ENCODE measurements at places on chromosomes 5 and 9. TPM values are rescaled to one million over a fixed set of nuclear protein-coding genes. Genes with fewer than 3 reads are reported as not detected.
A peak's percentile ranks its signal among the peaks of the same experiment; 100 is the strongest.

Gene STK32A
- 1.1 TPM for total RNA-seq

Gene MEGF10
- 0.78 TPM for total RNA-seq

Gene IL7R
- 0.67 TPM for total RNA-seq

Gene PCSK5
- 3.4 TPM for total RNA-seq

Gene UGT3A2
- not detected for total RNA-seq

Gene ARHGEF37
- total RNA-seq = 32.9 TPM

Gene MRNIP
- total RNA-seq = 12.1 TPM

Gene ZBED3
- 3.8 TPM for total RNA-seq

Gene ELOVL7
- 0.73 TPM for total RNA-seq

DNA sequence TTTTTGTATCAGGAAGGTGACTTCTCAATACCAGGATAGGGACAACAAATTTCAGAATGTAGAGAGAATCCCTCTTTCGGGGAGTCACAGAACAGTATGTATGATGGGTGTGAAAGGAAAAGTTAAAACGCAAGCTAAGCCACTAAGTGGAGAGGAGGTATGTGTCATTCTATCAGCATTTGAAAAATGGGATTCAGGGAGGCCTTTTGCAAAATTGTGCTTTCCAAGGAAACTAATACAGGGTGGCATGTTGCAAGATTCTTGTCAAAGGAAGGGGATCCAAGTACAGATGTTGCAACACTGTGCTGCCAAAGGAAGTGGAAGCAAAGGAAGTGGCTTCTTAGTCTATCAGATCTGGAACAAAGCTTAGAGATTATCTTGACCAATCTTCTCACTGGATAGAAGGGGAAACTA lies 12.6 kb upstream of the TNIP1 start:
- DNase-seq = no peak

GRCh38 chr5:73151766-73152410 lies 21.1 kb upstream of the TMEM174 start:
- no peak for DNase-seq

DNA sequence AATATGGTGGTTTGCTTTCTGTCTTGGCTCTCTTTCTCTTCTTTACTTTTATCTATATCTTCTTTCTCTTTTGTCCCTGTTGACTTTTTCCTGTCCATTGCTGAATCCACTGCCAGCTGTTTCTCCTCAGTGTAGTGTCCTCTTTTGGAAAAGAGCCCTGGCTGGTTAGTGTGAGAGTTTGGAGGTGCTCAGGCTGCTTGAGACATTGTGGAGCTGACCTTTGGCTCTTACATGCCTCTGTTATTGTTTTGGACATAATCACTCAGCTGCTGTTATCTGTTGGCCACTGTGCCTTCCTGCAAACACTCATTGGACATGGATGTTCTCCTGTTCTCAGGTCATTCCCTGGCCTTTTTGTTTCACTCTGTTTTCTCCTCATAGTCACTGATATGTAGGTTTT lies 295.4 kb upstream of the RIOK2 start:
- DNase-seq = no peak

- DNase-seq = no peak
These were observed 395.9 kb downstream of the DTWD2 start for GRCh38 chr5:118592229-118593002.

DNA sequence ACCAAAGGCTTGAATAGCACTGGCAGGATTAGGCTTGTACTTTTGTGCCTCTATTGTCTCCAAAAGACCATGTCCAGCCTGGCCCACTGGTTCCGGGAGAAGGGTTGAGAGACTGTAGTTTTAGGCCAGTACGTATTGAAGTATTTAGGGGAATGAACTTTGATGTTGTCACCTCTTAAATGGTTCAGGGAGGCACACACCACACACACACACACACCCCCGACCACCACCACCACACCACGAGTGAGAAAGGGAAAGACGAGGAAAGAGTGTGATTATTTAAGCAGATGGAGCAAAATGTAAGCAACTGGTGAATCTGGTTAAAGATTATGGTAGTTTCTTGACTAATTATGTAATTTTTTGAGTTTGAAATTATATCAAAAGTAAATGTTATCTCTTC lies 61.6 kb downstream of the NIPBL start:
- DNase-seq = no peak

GRCh38 chr5:150357326-150358260 lies at the start of gene TCOF1:
TSS of gene TCOF1 (plus strand) at chr5:150357697. CDS start at chr5:150357747, 50 bp downstream.
- peak; percentile 99 for DNase-seq

DNA sequence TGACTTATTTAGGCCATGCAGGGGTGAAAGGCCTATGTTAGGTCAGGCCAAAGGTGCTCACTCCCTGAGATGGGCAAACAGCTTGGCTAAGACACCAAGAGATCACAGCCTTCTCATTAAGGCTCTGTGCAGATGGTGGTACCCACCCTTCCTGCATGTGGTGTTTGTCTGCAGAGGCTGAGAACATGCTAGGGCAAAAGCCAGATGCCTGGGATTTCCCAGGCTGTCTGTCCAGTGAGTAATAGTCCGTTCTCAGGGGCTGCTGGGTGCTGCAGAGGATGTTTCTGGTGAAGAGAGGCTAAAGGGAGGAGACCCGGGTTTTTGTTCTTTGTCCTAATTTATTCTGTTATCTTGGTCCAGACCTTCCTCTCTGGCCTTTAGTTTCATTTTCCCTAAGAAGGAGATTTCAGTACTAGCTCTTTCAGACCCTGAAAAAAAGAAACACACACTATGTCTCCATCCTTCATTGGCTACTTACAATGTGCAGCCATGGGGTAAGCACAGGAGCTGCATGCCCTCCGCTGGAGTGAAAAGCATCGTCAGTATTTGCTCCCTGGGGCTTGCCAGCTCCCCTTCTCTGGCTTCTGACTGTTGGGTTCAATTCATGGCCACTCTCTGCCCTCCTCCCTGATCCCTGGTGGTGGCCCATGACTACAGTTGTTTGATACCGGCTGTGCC lies 23.4 kb upstream of the GLRA1 start:
- no peak for DNase-seq

- DNase-seq = no peak
These were observed 77.0 kb downstream of the ABCA1 start for GRCh38 chr9:104850786-104851545.

DNA sequence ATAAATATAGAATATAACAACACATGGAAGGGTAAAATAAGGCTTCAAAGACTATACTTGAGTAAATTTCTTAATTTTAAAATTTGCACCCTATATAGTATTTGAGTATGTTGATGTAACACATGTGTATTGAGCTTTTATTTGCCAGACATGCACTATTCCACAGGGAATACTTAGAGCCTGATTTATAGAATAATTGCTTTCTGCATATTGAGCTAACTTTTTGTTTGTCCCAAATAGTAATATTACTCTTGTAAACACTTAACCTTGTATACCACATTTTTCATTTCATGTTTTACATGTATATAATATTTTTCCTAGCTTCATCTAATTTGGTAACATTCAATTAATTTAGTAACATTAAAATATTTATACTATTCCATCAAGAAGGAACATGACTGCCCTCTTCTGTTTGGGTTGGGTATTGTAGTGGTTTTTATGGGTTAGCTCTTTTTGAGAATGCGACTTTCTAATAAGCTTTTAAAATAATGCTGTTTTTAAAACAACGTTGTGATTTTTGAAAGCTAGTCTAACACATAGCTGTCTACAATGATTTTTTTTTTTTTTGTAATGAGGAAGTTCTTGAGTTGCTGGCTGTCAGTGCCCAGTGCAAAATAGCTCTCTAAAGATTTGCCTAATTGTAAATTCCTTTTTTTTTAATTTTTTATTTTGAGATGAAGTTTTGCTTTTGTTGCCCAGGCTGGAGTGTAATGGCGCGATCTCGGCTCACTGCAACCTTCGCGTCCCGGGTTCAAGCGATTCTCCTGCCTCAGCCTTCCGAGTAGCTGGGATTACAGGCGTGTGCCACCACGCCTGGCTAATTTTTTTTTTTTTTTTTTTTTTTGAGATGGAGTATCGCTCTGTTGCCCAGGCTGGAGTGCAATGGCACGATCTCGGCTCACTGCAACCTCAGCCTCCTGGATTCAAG lies 4.8 kb downstream of the SUB1 start:
- DNase-seq = no peak

GRCh38 chr5:155343468-155343867 lies 329.9 kb downstream of the KIF4B start:
- DNase-seq = no peak

GRCh38 chr9:15509931-15510788 lies 610 bp downstream of the PSIP1 start:
- DNase-seq = peak; percentile 57

GRCh38 chr9:83198371-83198770 lies 135.4 kb upstream of the RASEF start:
- no peak for DNase-seq

DNA sequence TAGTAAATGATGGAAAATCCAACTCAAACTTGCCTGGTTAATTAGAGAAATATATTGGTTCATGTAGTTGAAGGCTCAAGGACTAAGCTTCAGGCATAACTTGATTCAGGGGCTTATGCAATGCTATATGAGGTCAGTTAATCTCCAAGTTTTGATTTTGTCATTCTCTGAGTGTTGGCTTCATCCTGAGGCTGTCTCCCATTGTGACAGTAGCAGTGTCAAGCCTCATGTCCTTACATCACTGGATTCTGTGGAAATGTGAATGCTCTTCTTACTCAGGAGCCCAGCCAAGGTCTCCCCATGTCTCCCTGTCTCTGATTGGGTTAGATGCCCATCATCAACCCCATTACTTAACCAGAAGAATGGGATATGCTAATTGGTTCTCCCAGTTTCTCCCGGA lies 44.4 kb upstream of the SNX2 start:
- DNase-seq = no peak

DNA sequence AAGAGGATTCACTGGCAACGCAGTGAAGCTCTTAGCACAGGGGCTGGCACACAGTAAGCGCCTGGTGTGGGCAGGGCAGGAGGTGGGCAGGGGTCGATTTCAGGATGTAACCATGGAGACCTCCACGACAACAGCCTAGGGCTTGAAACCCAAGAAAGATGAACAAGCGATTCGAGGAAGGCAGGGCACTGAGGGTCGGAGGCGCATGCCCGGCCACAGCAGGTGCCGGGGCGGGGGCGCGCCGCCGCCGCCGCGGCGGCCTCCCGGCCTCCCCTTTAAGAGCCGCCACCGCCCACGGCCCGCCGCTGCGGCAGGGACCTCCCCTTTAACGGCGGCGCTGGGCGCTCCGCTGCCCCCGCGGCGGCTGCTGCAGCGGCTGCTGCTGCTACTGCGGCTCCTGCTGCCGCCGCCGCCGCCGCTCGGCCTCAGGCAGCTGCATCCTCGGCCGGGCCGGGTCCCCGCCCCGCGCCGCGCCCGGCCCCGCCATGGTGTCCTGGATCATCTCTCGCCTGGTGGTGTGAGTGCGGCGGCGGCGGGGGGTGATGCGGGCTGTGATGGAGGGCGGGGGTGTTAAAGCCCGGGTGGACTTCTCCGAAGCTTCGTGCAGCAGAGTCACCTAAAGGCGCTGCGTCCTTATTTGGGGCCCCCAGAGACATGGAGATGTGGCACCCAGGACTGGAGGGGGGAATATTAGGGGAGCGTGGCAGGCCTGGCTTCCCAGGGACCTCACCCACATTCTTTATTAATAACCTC lies at the start of gene REEP2:
Gene REEP2, plus strand, starts transcription at position 334 of the 753 bp plus-strand sequence. Its CDS starts 152 bp downstream, at position 486.
- no peak for DNase-seq

DNA sequence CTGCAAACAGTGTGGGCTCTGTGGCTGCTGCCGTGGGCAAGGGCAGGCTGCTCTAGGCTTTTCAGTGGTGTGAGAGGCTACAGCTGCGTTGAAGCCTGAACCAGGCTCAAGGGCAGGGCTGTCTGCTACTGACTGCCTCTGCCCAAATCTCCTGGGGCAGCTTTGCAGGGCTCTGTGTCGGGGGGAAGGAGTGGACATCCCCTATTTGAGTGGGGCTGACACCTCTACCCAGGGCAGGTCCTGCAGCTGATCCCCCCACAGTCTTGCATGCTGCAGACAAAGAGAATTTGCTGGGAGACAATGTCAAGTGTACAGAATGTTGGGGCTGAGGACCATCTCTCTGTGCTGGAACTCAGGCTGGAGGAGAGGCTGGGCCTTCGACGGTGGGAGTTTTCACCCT lies 240.2 kb downstream of the PBX3 start:
- DNase-seq = no peak

DNA sequence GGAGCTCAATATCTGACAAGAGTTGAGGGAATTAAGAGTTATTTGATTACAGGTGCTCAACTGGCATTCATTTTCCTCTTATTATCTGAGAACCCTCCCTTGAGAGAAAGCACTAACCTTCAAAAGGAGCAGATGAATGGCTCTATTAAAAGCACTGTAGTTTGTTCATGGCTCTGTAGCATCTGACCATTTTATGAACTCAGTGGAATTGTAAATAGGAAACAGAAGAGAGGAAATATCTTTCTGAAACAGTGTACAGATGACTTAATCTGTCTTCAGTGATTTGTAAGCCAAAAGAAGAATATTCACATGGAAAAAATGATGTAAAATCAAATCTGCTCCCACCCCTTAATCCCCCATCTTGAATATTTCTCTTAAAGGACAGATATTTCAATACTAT lies 810.4 kb upstream of the GRAMD2B start:
- no peak for DNase-seq

- DNase-seq = no peak
These were observed 23.7 kb downstream of the ACTL7A start for GRCh38 chr9:108885643-108886348.

DNA sequence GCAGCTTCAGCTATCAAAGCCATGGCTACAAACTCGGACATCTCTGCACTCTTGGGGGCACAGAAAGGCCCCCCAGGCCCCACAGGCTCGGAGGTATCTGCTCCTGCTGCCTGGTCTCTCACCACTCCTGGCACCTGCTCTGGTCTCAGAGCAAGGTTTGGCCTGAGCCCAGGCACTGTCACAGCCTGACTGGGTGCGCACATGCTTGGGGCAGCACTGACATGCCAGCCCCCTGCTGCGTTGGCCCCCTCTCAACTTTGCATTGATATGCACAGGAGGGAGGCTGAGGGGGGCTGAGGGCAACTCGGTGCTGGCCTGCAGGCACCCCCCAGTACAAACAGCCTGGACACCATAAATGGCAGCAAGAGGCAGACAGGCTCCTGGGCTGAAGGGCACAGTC lies 27.1 kb upstream of the GHR start:
- DNase-seq = peak; percentile 35

DNA sequence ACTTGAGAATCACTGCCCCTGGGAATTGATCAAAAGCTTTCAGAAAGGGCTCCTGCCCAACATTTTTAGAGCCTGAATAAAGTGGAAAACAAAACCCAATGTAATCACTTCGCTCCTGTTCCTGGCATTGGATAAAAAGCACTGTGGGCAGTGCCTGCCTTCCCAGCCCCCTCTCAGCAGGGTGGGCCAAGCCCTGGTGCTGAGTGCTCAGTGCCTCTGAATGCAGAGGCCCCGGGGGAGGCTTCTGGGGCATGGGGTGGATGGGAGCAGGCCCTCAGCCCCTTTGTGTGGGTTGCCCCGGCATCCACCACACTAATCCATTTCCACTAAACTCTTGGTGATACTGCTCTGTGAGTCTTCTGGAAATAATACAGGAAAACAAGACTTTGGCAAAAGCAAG lies 55.6 kb downstream of the CFAP90 start:
- no peak for DNase-seq

DNA sequence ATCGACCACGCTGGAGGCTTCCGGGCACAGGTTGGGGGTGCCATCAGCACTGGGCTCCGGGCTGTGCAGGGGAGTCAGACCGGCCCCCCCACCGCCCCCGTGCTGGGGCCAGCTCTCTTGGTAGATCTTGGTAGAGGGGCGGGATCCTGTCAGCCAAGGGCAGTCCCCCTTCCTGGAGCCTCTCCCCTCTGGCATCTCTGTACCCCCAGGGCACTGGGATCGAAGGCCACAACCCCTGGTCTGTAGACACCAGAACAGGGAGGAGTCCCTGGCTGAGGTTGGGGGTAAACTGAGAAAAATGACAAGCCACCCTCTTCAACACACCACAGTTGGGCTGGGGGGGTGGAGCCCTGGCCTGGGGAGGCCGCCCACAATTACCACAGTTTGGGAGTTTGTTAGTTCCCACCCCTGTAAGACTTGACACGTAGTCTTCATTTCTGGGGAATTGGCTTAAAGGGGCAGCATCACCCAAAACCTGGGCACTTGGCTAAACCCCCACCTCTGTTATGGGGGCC lies 882 bp downstream of the CERCAM start:
- peak; percentile 62 for DNase-seq

Data from Right ventricle myocardium superior (tissue), 1 donor.